Natural killer cell (primary cell): ENCODE measurements at places on chromosomes 5 and 9. TPM values are rescaled to one million over a fixed set of nuclear protein-coding genes. Genes with fewer than 3 reads are reported as not detected.

Gene UIMC1
- total RNA-seq, result 75.7 TPM

GRCh38 chr5:115262011-115262320 lies 711 bp downstream of the PGGT1B start:
- no peak for DNase-seq

Gene IGFBPL1
- not detected for total RNA-seq

Gene SPINK1
- total RNA-seq, result not detected

Gene CDKN2B-AS1
- total RNA-seq, result 2.6 TPM

DNA sequence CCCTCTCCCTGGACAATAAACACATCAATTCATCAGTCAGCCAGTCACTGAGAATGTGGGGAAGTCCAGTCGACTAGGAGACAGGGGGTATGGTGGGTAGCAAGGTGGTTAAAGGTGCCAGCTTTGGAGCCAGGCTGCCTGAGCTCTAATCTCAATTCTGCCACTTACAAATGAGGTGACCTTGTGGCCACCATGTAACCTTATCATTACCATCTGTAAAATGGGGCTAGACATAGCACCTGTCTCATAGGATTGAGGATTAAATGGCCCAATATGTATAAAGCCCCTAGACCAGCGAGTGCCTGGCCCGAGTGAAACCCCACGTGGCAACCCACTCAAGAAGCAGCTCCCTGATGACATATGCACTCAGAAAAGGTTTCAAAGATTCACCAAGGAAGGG lies 73.3 kb upstream of the TBC1D2 start:
- DNase-seq, result no peak

- no peak for DNase-seq
These were observed 83.8 kb upstream of the RASA1 start for GRCh38 chr5:87183896-87184295.

Gene CATSPER3
- 0.31 TPM for total RNA-seq

DNA sequence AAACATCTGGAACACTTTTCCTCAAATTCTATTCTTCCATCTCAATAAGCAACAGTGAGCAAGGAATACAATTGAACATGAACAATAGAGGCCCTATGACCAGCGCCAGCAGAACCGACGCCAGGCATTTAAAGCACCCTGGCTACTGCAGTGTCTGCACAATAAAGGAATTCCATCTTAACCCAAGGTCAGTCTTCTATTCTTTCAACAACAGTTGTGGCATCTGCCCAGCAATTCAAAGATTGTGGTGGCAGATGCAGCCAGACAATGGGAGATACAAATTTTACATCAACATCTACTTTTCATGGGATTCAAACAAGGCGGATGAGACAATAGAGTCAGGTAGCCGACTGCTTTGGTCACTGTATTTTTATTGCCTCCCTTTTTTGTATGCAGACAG lies 65.9 kb downstream of the ELL2 start:
- DNase-seq, result no peak

Gene ZBTB34
- total RNA-seq, result 8.9 TPM

GRCh38 chr5:176440927-176441706 lies 7.1 kb upstream of the FAF2 start:
- DNase-seq, result no peak

Gene ZNF169
- total RNA-seq, result 8.9 TPM

GRCh38 chr5:36688722-36689121 lies 82.3 kb downstream of the SLC1A3 start:
- no peak for DNase-seq

Gene DMRT3
- total RNA-seq, result not detected

- no peak for DNase-seq
These were observed 364.2 kb downstream of the KIAA0825 start for GRCh38 chr5:94254214-94254613.

Gene MEIKIN
- not detected for total RNA-seq

DNA sequence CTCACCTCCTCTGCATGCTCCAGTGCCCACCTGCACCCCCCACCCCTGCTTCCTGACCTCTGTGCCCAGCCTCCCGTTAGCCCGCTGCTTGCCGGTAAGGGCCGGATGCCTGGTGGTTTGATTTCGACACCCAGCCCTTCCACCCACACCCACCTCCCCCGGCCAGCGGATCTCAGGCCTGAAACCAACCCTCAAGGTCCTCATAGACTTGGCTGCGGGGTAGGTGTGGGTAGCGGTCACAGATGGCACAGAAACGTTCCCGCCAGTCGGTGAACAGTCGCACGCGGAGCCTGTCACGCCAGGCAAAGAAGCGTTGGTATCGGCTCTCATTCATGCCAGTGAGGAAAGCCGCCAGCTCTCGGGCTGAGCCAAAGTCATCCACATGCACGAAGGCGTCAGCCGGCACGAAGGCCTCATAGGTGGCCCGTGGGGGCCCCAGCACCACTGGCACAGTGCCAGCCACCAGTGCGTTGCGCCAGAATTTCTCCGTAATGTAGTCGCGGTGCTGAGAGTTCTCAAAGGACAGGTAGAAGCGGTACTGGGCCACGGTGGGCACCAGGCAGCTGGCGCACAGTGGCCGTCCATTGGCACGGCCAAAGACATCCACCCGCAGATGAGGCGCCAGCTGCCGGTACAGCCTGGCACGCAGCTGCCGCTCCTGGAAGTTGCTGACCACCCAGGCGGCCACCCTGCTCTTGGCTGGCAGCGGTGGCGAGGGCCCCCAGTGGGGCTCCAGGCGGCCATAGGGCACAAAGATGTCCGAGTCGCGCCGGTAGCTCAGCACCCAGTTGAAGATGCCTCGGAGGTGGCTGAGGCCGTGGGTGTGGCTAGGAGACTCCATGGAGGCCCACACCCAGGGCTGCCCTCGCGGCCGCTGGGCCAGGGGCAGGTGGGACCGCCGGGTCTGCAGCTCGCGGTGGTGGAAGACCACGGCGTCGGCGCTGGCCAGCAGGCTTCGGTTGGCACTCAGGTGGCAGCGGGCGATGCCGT lies 1.1 kb downstream of the FUT7 start:
- DNase-seq, result peak; percentile 56

Gene ERAP2
- total RNA-seq, result 81.8 TPM

Gene SV2C
- total RNA-seq, result not detected

- no peak for DNase-seq
These were observed 215.1 kb downstream of the CD180 start for GRCh38 chr5:66981266-66982055.

DNA sequence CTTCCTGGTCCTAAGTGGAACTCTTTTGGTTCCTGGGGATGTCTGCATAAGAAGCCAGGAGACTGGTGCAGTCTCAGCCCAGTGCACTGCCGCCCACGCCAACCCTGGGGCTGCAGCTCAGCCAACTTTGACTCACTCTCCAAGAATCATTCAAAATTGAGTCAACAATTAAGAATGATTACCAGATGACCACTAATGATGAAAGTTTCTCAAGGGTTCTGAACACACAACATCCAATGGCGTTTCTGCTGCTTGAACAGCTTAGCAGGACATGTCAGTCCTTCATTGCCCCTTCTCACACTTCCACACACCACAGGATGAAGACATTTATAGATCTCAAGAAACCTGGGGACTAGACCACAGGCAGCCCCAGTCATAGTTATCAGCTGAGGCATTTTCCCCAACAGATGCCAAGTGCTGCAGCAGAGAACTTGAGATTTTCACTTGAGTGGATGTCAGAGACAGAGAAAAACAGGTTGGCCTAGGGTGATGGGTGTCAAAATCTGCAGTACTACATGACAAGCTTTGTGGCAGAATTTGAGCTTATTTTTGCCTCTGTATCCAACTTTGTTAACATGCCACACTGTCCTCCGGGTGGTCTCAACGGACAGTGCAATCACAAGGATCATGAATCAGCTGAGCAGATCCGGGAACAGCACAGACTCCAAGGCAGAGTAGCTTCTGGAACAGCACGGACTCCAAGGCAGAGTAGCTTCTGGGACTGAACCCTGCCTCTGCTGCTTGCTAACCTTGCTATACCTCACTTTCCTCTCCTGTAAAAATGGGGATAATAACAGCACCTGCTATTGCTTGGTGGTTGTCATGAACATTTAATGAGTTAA lies 356.1 kb downstream of the SPOCK1 start:
- no peak for DNase-seq

Gene CAST
- total RNA-seq, result 364 TPM

GRCh38 chr5:174312641-174313040 lies 267.1 kb downstream of the NSG2 start:
- no peak for DNase-seq

GRCh38 chr9:36441966-36442365 lies 41.9 kb upstream of the RNF38 start:
- DNase-seq, result no peak

DNA sequence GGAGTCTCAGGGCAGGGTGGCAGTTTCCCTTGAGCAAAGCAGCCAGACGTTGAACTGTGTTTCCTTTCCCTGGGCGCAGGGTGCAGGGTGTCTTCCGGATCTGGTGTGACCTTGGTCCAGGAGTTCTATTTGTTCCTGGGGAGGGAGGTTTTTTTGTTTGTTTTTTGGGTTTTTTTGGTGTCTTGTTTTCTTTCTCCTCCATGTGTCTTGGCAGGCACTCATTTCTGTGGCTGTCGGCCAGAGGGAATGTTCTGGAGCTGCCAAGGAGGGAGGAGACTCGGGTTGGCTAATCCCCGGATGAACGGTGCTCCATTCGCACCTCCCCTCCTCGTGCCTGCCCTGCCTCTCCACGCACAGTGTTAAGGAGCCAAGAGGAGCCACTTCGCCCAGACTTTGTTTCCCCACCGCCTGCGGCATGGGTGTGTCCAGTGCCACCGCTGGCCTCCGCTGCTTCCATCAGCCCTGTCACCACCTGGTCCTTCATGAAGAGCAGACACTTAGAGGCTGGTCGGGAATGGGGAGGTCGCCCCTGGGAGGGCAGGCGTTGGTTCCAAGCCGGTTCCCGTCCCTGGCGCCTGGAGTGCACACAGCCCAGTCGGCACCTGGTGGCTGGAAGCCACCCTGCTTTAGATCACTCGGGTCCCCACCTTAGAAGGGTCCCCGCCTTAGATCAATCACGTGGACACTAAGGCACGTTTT lies 3.5 kb upstream of the PHYHD1 start:
- no peak for DNase-seq

DNA sequence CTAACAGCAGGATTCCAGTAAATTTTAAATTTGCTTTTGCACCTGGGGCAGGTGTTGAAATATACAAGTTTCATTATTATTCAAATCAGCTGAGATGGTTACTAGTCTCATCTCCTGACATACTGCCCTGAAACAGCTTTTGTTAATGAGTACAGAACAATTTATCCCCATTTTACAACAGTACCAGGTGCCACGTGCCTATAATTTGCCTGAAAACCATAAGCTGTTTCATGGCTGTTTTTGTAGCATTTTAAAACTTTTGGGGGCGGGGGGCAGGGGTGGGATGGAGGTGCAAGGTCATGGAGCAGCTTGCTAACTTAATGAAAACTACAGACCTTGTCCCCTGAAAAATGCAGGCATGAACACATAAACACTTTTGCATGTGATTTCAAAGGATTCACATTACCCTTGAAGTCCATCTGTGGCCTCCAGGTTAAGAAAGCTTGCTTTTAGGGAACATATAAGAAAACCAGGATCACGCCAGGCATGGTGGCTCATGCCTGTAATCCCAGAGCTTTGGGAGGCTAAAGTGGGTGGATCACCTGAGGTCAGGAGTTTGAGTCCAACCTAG lies 42.1 kb downstream of the TIMD4 start:
- DNase-seq, result no peak

Gene PCDHB3
- not detected for total RNA-seq

DNA sequence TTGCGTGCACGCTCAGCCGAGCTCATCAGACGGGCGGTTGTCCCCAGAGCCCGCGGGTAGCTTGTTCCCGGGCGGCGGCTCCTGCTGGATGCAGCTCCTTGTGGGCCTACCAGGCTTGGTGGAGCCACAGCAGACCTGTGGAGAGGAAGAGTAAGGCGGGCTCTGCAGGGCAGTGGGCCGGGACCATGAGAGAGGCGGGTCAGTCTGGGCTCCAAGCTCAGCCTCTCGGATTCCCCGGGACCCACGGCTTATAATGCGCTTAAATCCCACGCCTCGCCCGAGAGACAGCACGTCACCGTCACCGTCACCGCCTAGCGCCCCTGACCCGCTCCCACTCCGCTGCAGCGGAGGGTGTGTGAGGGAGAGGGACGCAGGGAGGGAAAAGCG lies 1.9 kb upstream of the ANKRD18A start:
- no peak for DNase-seq

GRCh38 chr5:66518753-66519152 lies 77.4 kb upstream of the MAST4 start:
- DNase-seq, result no peak

GRCh38 chr9:135029463-135029862 lies 58.0 kb upstream of the OLFM1 start:
- DNase-seq, result no peak

Gene IFT74
- 6.0 TPM for total RNA-seq

DNA sequence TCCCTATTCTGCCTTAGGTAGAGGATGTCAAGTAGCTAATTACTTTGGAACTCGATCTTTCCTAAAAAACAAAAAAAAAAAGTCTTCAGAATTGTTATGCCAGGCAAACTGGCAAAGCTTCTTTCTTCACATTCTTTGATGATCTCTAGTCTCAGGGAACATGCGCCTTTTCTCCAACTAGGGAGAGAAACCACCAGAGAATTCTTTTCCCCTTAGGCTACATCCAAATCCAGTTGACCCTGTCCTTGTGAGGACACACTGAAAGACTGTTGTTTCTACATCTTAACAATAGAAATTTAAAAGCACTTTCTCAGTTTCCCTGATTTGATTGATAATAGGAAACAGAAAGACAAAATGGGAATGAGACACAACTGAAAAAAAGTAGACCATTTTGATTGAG lies 94.7 kb upstream of the ITGA2 start:
- no peak for DNase-seq

- no peak for DNase-seq
These were observed 8.4 kb downstream of the LHX3 start for GRCh38 chr9:136196404-136197083.

GRCh38 chr5:159741829-159742322 lies 174.4 kb upstream of the ADRA1B start:
- no peak for DNase-seq

DNA sequence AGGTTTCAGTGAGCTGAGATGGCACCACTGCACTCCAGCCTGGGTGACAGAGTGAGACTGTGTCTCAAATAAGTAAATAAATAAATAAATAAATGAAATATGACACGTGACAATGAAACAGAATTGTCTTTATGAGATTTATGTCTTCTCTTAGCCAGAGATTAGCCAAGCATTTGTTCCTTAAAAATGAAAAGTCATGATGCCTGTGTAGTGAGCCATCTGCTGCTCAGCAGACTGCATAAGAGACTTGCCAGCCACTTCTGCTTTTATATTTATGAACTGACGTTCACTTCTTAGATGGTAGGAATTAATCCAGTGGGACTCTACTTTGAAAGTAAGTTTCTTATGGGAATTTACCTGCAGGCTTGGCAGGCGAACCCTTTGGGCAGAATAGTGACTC lies 227.4 kb downstream of the NR3C1 start:
- no peak for DNase-seq

GRCh38 chr9:34271265-34272006 lies 57.6 kb downstream of the KIF24 start:
- DNase-seq, result no peak

Gene PLK2
- total RNA-seq, result 22.0 TPM
